ENCODE measurements at places on chromosomes 4 and X. TPM values are rescaled to one million over a fixed set of nuclear protein-coding genes. Genes with fewer than 3 reads are reported as not detected.

Gene ASMT
- total RNA-seq: 0.27 TPM

- no peak for DNase-seq
Measured at GRCh38 chr4:88865046-88865445, 167.4 kb upstream of the NAP1L5 start.

GRCh38 chrX:69031181-69031580 lies 134.1 kb downstream of the PJA1 start:
- DNase-seq: no peak

- no peak for DNase-seq
Measured at GRCh38 chrX:108216919-108217571, 125.5 kb downstream of the ATG4A start.

Gene DRD5
- not detected for total RNA-seq

Gene UFSP2
- 23.5 TPM for total RNA-seq

DNA sequence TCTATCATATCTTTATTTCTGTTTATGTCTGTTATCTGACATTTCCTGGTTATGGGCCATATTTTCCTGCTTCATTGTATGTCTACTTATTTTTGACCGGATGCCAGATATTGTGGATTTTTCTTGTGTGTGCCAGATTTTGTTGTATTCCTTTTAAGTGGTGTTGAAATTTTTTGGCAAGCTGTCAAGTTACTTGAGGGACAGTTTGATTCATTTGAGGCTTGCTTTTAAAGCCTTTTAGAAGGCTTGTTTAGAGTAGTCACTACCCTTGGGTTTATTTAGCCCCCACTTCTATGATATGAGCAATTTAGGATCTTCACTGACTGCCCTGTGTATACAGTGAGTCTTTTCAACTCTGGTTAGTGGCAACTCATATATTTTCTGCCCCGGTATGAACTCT lies 29.2 kb upstream of the NPY2R start:
- DNase-seq: no peak

DNA sequence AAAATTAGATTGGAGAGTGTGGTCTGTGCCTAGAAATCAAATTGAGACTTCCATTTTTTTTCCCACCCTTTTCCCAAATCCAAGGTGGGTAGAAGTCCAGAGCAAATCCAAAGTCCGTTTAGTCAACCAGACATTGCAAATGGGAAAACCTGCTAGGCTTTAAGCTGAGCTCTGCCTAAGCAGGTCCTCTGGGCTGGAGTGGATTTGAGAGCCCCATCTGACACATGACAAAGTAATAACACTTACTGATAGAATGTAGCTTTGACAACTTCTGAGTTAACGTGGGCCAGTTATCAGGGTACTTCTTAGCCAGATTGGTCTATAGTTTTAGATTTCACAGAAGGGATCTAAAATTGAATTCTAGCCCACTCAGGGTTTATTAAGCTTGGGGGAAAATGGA lies 242.3 kb downstream of the GALNTL6 start:
- no peak for DNase-seq

- DNase-seq: no peak
Measured at GRCh38 chr4:19164334-19164733, 1087.4 kb upstream of the SLIT2 start.

Gene CDKN2AIP
- total RNA-seq: 17.5 TPM

Gene RTL9
- not detected for total RNA-seq

GRCh38 chrX:19954335-19955096 lies 36.3 kb downstream of the BCLAF3 start:
- DNase-seq: no peak

DNA sequence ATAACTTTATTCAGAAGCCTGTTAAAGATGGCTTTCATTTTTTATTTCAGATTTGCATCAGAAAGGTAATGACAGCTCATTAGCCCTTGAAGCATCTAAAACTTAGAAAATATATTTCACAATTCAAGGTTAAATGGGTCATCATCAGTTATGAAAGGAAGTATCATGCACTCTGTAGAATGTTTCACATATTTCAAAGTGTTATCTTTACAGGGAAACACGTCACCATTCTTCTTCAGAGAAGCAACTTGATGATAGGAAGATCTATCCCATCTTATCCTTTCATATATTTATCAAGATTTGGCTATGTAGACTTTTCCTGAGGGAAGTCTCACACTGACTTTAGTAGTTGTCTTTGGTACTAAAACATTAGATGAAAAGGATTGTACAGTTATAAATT lies 277.8 kb downstream of the TENM3 start:
- DNase-seq: no peak

Gene DAPP1
- 3.6 TPM for total RNA-seq

GRCh38 chrX:133983256-133983973 lies 2.0 kb downstream of the GPC3 start:
- DNase-seq: no peak

DNA sequence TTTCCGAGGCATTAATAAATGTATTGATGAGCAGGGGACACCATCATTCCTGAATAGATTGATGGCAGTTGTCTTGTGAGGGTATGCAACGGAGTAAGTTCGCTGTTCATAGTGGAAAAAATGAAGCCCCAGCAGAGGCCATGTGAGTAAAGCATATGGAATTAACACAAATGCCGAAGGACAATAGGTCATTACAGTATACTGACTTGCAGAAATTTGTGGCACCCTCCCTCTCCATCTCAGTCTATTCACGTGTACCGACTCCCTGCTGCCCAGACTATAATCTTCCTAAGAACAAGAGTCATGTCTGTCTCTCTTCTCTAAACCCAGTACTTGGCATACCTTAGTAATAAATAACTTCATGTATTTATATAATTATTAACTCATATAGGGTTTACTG lies 47.1 kb upstream of the PCDH10 start:
- DNase-seq: no peak

Gene PF4V1
- total RNA-seq: not detected

DNA sequence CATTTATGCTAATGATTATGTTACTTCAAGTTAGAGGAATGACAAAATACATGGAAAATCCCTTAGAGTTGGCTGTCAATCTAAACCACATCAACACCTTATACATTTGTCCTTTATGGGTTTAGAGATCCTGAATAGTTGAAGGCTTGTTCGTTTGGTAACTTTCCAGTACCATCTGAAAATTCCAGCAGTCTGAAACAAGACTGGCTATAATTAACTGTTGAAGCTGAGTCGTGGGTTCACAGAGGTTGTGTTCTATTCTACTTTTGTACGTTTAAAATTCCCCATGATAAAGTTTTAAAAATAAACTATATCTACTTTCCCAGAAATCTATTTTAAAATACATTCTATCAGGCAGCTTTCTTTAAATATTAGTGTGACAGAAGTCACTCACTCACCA lies 73.0 kb downstream of the USP46 start:
- no peak for DNase-seq

DNA sequence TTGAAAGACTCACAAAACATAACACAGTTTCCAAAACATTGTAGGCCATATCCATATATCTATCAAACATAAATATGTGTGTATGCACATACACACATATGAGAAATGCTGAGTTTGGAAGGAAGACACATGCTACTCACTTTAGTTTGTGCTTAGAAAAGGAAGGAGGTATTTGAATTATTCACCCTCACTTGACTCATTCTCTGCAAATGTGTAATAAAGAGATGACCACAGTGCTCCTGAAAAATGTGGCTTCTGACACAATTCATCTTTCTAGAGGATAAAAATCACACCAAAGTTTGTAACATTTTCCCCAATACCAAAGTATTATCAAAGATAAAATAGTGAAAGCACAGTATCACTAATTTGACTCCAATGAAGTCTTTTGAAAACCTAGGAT lies 950.1 kb downstream of the FAT4 start:
- DNase-seq: no peak

DNA sequence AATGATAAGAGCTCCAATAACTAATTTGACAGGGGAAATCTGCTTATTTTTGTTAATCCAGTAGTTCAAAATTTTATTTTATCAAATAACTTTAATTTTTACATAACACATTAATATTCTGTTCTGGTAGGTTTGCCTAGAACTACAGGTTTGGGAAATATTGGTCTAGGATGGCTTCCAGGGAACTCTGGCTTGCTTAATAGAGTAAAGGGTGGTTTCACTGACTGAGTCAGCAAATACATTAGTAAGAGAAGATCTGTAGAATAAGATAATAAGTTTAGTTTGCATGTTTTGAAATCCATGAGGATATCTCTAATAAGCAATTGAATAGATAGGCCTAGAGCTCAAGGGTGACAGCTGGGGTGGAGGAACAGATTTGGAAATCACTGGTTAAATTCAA lies 500.7 kb downstream of the ZNF674 start:
- DNase-seq: no peak

DNA sequence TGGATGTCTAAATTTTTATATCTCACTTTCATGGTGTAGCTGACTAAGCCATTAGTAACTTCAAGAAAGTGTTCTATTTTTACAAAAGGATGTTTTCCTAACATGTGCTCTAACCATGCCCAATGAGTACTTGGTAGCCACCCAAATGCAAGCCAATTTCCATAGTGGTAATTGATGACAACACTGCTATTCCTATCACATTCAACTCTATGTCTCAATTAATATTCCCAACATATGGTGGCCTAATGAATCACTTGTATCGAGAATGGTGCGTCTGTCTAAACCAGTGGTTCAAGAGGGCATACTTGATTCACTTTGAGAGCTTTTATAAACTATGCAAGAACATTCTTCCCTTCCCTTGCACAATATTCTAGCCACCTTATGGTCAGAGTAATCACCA lies 112.9 kb upstream of the GPRIN3 start:
- no peak for DNase-seq

- DNase-seq: no peak
Measured at GRCh38 chr4:124980276-124980752, 267.8 kb upstream of the ANKRD50 start.

Gene CPLX1
- 16.5 TPM for total RNA-seq

DNA sequence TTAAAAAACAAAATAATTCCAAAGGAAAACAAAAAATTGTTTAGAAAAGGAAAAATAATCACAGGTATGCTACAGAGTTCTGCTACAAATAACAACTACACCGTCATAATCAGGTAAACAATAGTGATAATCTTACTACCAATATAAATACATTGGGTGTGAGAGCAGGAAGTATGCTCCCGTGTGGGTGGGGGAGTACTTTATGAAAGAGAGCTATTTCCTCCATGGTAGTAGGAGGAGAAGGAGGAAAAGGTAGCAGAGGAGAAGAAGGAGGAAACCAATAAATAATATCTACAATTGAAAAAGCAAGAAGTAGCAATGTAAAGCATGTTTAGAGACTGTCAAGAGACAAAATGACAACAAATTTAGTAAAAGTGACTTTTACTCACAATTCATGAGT lies 35.1 kb downstream of the TEC start:
- no peak for DNase-seq

Gene HEPH
- 236 TPM for total RNA-seq

DNA sequence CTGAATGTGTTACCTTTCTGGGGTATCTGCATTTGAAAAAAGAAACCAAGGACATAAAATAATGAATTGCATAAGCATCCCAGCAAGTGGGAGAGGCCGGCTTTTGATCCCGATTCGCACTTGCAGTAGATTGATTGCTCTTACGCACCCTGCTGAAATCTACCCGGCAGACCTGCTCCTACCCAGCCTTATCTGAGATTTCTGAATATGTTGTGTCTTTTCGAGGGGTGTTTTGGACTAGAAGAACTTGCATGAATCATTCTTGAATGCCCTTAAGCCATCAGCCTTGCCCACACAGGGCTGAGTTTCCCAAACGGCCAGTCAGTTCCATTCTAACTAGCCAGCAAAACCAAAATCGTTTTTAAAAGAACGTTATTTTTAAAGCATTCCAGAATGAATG lies 174.4 kb upstream of the BCOR start:
- no peak for DNase-seq

- no peak for DNase-seq
Measured at GRCh38 chr4:94508806-94509205, 57.1 kb downstream of the PDLIM5 start.

Gene ATP7A
- 11.8 TPM for total RNA-seq

Gene TSPAN5
- 5.3 TPM for total RNA-seq

GRCh38 chrX:80879143-80879542 lies 69.5 kb upstream of the BRWD3 start:
- DNase-seq: no peak

GRCh38 chr4:40327340-40327739 lies 7.8 kb upstream of the CHRNA9 start:
- no peak for DNase-seq

GRCh38 chr4:112808001-112808400 lies 171.1 kb downstream of the LARP7 start:
- DNase-seq: no peak

DNA sequence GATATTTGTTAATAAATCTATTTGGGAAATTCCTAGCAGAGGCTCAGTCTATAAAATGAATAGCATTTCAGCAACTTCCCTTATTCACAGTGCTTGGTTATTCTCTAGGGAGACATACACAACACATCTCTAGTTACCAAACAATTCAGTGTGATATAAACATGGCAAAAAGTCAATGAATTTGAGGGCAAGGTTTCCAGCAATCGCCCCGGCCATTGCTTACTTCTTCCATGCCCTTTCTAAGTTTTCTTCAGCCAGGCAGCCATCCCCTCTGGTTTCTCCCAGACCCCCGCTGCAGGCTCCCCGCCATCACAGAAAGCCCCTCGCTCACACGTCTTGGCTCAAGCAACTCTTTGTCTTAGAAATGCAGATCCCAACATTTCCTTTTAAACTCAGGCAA lies 4.4 kb downstream of the TLR7 start:
- no peak for DNase-seq

GRCh38 chr4:472881-473569 lies 25.9 kb downstream of the ZNF721 start:
- DNase-seq: no peak

- DNase-seq: peak; percentile 25
Measured at GRCh38 chrX:112846187-112846586, 5.6 kb upstream of the AMOT start.

Gene TMEM150C
- 2.5 TPM for total RNA-seq

DNA sequence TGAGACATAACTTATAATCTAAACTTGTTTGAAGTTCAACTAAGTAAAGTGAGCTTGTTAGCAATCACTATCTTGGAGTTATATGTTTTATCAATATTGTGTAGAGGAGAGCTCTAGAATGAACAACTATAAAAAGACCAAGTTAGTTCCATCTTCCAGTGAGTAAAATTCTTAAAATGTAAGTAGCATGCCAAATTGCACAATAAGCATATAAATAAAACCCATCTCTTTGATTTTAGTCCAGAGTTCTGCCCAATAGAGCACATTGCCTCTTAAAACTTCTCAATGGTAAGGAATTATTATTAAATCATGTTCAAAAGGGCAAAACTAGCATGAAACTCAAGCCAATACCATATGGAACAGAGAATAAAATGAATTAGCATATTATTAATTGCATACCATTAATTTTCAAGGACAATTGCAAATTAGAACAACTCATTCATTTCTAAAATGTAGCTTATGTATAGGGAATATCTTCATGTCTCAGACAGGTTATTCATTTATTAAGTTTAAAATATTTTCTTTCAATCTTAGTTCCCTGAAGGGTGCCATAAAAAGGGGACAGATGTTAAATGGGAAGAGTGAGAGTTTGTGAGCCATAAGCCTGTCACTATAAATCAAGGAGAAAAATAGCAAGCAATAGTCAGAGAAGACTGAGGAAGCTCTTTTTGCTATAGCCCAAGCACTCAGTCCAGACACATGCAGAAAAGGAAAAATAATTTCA lies 507.6 kb downstream of the CENPC start:
- DNase-seq: no peak

- no peak for DNase-seq
Measured at GRCh38 chrX:132086672-132087071, 41.1 kb downstream of the FRMD7 start.

Gene MAGEB1
- total RNA-seq: not detected

All from colonic mucosa (tissue), 4 donors.